ENCODE measurements at places on chromosomes 3 and 15. TPM values are rescaled to one million over a fixed set of nuclear protein-coding genes. Genes with fewer than 3 reads are reported as not detected.
A peak's percentile ranks its signal among the peaks of the same experiment; 100 is the strongest.

- DNase-seq, result peak; percentile 63
Observed at GRCh38 chr3:194404365-194405140, 5.5 kb upstream of the GP5 start.

ADCY5 gene
- 13.5 TPM for polyA plus RNA-seq

- DNase-seq, result no peak
Observed at GRCh38 chr15:42371096-42371495, 11.8 kb downstream of the CAPN3 start.

DNA sequence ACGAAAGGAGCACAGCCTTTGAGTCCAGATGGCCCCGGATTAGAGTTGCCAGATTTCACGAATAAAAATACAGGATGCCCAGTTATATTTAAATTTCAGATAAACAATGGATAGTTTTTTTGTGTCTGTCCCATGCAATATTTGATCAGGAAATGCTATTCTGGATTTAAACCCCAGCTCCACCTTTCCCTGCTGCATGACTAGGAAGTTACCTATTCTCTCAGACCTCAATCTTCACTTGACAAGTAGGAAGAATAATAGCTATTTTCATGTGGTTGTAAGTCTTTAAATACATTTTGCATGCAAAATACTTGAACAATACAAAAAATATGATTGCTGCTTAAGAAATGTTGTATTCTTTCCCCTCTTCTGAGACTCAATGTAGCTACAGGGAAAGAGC lies 125.3 kb upstream of the P2RY1 start:
- no peak for DNase-seq

- no peak for DNase-seq
Observed at GRCh38 chr3:193903966-193904365, 232.0 kb upstream of the HES1 start.

- peak; percentile 86 for DNase-seq
Observed at GRCh38 chr15:55247766-55248427, 41.7 kb downstream of the RAB27A start.

DNA sequence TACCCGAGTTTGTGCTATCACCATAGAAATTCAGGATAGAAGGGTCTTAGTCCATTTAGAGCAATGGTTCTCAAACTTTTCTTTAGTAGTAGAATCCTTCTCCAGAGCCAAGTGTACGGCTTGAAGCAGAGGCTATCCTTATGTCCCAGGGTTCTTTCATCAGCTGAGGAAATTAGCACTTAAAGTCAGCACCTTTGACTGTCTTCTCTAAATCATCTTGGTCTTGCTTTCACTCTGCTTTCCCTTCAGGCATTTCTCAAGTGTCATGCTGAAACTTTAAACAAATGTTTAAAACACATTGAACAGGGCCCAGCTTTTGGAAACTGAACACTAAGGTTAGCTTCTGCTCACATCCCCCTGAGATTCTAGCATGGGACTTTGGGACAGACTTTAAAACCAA lies 78.2 kb downstream of the TM4SF4 start:
- DNase-seq, result no peak

CRYGS gene
- 6.5 TPM for polyA plus RNA-seq

DNA sequence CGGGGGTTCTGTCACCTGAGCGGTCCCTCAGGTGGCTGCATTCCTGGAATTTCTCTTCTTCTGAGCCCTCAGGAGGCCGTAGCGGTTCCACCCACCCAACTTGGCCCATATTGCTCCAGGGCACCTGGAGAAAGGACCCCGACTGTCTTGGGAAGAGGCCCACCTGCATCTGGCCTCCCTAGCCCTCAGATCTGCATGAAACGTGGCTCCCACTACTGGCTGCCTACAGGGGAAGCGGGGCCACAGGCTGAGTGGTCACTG lies 9.9 kb upstream of the ANPEP start:
- no peak for DNase-seq

- no peak for DNase-seq
Observed at GRCh38 chr3:132925256-132925930, 112.8 kb upstream of the TMEM108 start.

GRCh38 chr3:2244137-2244536 lies 145.5 kb downstream of the CNTN4 start:
- no peak for DNase-seq

DNA sequence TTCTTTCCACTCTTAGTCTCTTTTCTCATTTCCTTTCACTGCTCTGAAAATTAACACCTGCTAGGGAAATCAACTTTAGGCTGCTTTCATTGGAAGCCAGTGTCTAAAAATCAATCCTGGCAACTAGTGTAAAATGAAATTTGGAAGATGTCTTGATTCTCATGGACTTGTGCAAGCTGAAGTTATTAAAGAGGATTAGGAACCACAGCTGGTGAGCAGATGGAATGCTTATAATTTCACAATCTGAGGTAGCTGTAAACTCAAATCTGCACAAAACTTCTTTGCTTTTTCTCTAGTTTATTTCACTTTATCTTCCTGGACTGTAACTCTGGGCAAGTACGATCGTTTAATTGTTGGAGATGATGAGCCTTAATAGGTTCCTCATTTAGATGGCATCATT lies 175.6 kb downstream of the GHSR start:
- no peak for DNase-seq

THSD4 gene
- 23.7 TPM for polyA plus RNA-seq

TP63 gene
- polyA plus RNA-seq, result 1.0 TPM

GRCh38 chr15:40782609-40783227 lies 12.9 kb downstream of the C15orf62 start:
- peak; percentile 60 for DNase-seq

CSK gene
- polyA plus RNA-seq, result 41.5 TPM

Measured in left lung (tissue), 14 donors.